ENCODE measurements at places on chromosomes 7 and 10.

- no peak for DNase-seq
Observed at GRCh38 chr7:51025668-51026067, 243.0 kb upstream of the GRB10 start.

GRCh38 chr7:4225881-4226523 is 456.1 kb upstream of the FOXK1 start:
- DNase-seq: no peak

DNA sequence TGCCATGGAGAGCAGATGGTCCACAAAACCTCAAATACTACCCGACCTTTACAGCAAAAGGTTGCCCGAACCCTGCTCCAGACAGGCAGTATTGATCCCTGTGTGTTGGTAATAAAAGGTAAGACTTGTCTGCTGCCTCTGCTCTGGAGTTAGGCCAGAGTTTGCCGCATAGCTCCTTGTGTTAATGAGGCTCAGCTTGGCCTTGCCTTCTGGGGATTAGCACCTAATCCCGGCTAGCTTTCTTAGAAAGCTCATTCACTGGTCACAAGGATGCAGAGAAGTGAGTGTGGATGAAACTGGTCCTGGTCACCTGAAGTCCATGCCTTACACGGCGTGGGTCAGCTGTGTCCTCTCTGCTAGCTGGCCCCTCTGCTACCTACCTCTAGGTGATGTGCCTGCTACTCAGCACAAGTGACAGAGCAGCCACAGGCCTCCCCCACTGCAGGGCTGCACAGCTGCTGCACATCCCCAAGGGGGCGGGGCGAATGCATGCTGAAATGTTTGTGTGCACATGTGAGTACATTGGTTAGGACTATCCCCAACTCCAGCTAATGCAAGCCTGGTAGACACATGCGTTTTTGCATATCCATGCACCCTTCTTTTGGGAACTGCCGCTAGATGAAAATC is 31.7 kb upstream of the SYPL1 start:
- DNase-seq: no peak

DNA sequence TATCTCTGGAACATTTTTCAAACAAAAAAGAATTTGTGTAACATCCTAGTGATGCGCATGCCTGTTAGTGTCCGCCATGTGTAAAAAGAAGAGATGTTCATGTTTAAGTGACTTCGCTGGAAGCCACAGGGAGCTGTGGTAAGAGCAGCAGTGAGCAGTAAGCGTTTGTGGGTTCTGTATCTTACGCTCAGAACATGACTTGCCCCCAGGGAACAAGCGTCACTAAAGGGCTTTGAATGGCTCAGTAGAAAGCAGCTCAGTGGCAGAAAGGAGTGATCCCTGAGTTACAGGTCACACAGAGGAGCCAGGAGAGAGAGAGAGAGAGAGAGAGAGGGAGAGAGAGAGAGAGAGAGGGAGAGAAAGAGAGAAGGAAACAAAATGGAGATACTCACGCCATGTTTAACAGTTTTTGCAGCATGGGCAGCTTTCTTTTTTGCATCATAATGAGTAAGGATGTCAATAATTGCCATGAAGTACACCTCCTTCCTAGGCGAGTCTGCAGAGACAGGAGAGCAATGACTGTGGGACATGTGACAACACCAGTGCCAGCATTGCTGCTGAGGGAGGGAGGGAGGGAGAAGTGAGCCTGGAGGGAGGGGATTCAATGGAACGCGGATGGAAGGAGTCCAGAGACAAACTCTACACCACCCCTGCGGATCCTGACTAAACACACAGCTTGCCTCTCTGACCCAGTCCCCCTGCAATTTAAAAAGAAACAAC is 174.6 kb downstream of the PIP4K2A start:
- DNase-seq: no peak

DNA sequence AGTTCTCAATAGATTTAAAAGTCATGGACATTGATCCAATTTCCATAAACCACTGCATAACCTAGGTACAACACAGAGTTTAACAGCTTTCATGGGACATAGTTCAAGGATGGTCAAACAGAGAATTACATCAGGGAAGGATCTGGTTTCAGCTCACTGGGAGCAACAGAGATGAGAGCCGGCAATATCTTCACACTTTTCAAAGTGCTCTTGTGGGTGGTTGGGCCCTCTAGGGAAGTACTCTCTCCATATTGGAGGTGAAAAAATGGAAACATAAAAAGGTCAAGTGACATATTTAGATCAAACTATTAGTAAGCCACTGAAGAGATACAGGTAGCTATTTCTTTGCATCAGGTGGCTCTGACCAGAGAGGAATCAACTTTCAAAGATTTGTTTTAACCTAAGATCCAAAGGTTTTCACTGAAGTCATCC is 61.8 kb upstream of the LRRN3 start:
- no peak for DNase-seq

DNA sequence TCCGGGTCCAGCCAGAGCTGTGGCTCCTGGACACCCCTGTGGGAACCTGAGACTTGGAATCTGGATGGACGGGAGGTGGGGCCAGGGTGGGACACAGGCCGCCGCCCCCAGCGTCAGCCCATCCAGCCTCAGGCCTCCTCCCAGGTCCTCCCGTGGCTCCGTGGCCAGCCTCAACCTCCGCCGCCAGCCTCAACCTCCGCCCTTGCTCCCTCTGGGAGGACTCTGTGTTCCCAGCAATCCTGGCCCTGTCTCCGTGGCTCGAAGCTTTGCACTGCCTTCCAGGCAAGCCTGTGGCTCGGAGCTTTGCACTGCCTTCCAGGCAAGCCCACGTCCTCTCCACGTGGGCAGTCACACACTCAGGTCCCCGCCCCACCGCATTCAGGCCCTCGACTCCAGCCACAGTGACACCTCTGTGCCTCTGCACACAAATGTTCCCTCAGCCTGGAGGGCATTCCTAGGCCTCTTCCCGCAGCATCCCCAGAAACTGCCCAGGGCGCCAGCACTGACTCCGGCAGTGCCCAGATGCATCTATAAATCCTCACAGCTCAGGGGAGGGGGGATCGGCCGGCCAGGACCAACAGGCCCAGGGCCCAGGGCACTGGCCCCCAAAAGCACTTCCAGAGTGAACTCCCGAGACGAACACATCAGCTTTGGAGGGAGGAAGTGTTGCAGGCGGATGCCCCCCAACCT is 44.7 kb upstream of the PDGFA start:
- no peak for DNase-seq

GRCh38 chr10:71750124-71750841 is 23.0 kb downstream of the VSIR start:
- no peak for DNase-seq

DNA sequence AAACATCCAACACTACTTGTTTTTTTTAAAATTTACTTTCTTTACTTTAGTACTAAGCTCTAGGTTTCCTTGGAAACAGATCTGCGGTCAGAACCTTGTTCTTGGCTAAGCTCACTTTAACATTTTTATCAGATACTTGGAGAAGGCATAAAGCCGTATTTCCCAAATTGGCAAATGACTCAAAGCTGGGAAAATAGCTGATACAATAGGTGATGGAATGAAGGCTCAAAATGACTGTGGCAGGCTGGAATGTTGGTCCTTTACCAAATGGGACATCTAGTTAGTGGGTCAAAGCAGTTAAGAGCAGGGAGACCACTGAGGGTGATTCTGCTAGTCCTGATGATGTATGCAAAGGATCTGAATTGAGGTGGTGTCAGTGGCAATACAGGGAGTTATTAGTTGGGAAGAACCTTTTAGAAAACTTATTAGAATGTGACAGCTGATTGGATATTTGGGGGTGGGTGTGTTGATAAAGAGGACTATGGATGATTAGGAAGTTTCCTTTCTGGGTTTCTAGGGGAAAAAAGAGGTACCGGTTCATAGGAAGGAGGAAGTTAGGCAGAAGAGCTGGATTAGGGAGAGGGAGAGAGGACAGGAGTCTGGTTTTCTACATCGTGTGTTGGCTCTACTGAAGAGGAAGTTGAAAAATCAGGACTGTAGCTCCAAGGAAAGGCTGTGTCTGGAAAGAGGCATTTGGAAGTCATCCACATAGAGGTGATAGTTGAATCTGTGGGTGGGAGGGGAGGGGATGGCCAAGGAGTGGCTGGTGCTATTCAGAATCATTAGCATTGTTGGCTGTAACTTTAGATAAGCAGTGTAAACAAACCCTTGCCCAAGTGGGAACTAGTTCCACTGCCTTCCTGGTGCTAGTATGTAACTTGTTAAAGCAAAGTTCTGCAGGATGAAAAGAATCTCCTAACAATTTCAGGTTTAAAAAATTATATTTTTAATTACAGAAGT is 13.1 kb downstream of the PLCE1 start:
- DNase-seq: no peak

DNA sequence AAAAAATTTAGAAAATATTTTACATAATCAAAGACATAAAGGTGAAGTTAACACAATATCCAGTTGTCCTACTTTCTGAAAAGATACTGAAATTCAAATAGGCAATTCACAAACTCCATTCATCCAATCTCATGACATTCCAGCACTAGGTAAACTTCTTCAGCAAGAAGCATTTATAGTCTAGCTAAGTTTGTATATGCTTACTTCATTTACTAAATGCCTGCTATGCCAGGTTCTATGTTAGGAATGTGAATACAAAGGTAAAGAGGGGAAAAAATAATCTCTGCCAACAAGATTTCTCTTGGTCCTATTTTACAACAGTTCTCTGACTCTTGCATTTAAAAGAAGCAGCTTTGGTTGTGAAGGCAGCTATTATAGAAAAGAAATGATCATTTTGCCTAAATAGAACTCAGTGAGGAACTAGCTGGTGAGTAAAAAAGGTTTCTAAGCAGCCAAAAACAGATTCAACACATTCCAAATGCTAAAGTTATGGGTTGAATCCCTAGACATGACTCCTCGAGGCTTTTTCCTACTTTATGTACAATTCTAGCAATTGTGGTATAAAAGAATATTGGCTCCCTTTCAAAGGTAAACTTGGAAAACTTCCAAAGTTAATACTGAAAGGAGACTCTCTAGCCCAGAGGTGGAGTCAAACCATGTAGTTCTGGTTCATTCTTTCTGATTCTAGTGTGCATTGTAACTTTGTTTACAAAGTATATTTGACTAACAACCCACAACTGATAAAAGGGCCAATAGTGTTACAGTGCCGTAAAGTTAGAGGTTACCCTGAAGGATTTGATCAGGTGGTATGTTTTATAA is 30.9 kb upstream of the KLHL7 start:
- no peak for DNase-seq

GRCh38 chr10:44958196-44958897 is 1.3 kb upstream of the RASSF4 start:
- no peak for DNase-seq

DNA sequence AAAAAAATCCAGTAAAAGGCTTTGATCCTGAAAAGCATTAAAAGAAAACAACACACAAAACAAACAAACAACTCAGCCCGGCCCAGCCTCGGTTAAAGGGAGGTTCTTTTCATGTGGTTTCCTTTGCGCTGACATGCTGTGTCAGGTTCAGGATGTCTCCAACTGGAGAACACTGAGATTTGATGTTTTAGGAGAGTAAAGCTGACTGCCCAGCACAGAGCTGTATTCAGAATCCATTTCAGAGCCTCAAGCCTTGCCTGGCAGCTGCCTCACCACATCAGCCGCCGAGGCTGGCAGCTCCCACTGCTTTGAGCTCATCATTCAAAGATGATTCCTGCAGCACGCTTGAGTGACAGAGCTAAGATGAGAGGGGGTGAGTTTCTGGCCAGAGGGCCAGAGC is 205.8 kb upstream of the LYZL1 start:
- no peak for DNase-seq

DNA sequence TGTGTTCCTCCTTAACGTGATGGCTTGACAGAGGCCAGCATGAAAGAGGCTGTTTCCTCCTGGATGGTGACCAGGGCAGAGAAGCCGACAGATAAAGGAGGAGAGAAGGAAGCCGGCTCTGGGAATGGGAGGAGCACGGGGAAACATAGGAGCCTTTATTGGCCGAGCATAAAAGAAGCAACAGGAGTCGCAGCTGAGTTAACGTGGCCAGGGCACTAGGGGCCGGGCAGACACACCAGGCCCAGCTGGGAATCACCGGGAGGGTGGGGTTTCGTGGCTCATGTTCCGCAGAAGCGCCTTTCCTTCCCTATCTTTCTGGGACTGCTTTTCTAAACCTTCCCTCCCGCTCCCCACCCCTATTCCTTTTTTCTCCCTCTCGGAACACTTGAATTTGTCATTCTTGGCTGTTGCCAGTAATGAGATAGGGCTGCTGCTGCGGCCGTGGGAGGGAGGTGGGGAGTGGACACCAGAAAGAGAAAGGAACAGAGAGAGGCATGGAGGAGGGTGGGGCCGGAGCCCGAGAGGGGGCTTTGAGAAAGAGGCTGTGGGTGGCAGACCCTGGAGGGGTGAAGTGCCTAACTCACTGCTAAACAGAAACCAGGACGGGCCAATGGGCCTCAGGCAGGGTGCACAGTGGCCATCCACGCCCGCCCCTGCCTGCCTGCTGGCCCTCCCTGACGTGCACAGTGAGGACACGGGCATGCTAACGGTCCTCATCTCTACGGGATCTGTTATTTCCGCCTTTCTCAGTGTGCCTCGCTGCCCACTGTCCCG is 65.2 kb downstream of the COL13A1 start:
- DNase-seq: no peak

- no peak for DNase-seq
Observed at GRCh38 chr7:2665359-2665791, 22.6 kb upstream of the AMZ1 start.

DNA sequence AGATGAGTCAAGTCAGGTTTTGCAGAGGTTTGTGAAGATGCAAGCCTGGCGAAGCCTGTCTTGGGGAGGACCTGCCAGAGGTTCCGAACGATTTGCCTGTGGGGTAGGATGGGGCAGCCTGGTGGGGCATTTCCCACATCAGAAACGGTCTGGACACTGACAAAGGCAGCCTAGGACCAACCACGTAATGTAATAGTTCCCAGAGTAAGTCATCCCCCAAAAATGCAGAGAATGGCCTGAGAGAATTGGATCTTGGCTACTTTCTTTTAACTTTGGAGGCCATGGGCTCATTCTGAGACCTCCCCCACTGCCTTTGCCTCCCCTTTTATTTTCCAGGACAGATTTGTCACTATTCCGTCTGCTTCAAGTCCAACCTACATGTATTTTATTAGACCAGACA is 168.9 kb upstream of the SH2B2 start:
- no peak for DNase-seq

DNA sequence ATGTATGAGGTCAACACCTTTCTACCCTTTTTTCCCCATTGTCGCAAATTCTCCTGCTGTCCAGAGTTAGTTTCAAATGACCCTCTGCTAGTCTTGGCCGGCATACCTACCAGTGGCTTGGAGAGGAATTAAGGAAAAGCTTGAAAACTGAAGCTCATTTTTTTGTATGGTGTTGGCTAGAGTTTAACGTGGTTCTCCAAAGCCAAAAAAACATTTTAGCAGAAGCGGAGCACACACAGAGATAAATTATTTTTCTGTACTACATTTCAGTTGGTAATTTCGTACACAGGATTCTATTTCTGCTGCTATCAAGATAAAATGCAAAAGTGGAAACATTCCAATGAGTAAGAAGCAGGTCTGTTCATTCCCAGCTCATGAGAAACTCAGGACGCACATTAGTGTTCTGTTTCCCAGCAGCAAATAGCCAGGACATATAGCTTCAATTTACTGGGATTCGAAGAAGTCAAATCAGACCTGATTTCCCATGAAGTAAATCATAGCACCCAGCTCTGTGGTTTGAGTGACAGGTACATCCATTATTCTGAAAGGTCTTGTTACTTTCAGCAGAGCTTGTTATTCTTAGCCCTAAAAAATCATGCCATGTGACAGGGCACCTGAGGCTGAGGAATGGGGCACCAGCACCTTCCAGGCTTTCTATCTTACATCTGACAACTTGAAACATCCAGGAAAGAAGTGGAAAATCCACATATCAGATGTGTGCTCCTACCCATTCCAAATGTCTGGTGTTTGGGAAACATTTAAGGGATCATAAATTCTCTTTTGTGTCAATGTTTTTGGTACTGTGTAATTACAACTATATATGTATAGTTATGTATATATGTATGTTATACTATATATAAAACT is 215.9 kb upstream of the C7orf33 start:
- DNase-seq: no peak

GRCh38 chr7:44757311-44757710 is 8.7 kb downstream of the ZMIZ2 start:
- no peak for DNase-seq

All from activated CD4-positive, alpha-beta T cell treated with anti-CD3 and anti-CD28 coated beads, Interleukin-2, Interleukin-6, amounts not matched to agents 100 ng/mL and 50 ng/mL, durations not matched to agents 16 hours and 8 hours (primary cell).